Mesenteric fat pad (tissue), 1 donor: ENCODE measurements at places on chromosomes 2 and 18. TPM values are rescaled to one million over a fixed set of nuclear protein-coding genes. Genes with fewer than 3 reads are reported as not detected.

The SOX11 gene
- total RNA-seq, result not detected

The MTA3 gene
- 35.2 TPM for total RNA-seq

The SLC9A4 gene
- total RNA-seq, result not detected

The FAM136A gene
- total RNA-seq, result 25.9 TPM

The ITGB1BP1 gene
- 339 TPM for total RNA-seq

The PROC gene
- total RNA-seq, result not detected

The CPO gene
- 0.84 TPM for total RNA-seq

The PIKFYVE gene
- total RNA-seq, result 29.6 TPM

The VSNL1 gene
- total RNA-seq, result not detected

The CD8A gene
- 2.8 TPM for total RNA-seq

The AOX1 gene
- total RNA-seq, result 220 TPM

The GPR35 gene
- 1.9 TPM for total RNA-seq

The ZNF804A gene
- total RNA-seq, result not detected

The VWC2L gene
- not detected for total RNA-seq

The CFC1 gene
- not detected for total RNA-seq

The SCN1A gene
- not detected for total RNA-seq

The CHST9 gene
- total RNA-seq, result not detected

The ZNF396 gene
- 1.7 TPM for total RNA-seq

The ST8SIA5 gene
- 1.5 TPM for total RNA-seq

The IL36A gene
- not detected for total RNA-seq

The GATA6 gene
- 26.6 TPM for total RNA-seq

The ZNF532 gene
- 46.6 TPM for total RNA-seq

The CHMP1B gene
- total RNA-seq, result 43.9 TPM

The PFN4 gene
- not detected for total RNA-seq

The KLHL29 gene
- 23.6 TPM for total RNA-seq

The TMEM178A gene
- 1.5 TPM for total RNA-seq

The RTP5 gene
- not detected for total RNA-seq

The PEX13 gene
- 14.4 TPM for total RNA-seq

The LINC00305 gene
- not detected for total RNA-seq

The POTEF gene
- total RNA-seq, result not detected

The HJURP gene
- 0.55 TPM for total RNA-seq

The DNAJC5G gene
- not detected for total RNA-seq

The TTLL4 gene
- total RNA-seq, result 23.6 TPM

The COL6A3 gene
- 409 TPM for total RNA-seq

The AQP12A gene
- not detected for total RNA-seq

The CNTNAP5 gene
- total RNA-seq, result not detected

The RUFY4 gene
- total RNA-seq, result 0.42 TPM

The HOXD10 gene
- 1.7 TPM for total RNA-seq

The ANKRD30B gene
- total RNA-seq, result 0.39 TPM

The PMAIP1 gene
- 0.87 TPM for total RNA-seq

The FER1L5 gene
- total RNA-seq, result 0.06 TPM

The ADRA2B gene
- total RNA-seq, result 1.2 TPM

The ACMSD gene
- not detected for total RNA-seq
